Activated CD8-positive, alpha-beta memory T cell treated with anti-CD3 and anti-CD28 coated beads for 1 hour (primary cell): ENCODE measurements at places on chromosomes 1 and 21.

DNA sequence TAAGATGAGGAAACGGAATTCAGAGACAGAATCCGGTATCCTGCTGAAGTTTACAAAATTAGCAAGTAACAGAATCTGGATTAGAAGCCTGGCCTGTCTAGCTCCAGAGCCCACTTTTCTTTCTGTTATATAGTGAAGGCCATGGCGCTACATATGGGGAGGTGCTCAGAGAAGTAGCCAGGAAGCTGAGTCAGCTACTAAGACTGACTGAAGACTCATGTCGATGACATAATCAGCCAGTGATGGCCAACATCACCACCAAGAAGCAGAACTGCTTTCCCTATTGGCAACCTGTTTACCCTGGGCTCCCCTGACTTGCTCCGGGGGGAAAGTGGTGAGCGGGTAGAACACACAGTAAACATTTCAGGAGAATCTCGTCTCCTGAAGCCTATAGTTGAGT is 18.8 kb downstream of the LRRC52 start:
- no peak for DNase-seq

DNA sequence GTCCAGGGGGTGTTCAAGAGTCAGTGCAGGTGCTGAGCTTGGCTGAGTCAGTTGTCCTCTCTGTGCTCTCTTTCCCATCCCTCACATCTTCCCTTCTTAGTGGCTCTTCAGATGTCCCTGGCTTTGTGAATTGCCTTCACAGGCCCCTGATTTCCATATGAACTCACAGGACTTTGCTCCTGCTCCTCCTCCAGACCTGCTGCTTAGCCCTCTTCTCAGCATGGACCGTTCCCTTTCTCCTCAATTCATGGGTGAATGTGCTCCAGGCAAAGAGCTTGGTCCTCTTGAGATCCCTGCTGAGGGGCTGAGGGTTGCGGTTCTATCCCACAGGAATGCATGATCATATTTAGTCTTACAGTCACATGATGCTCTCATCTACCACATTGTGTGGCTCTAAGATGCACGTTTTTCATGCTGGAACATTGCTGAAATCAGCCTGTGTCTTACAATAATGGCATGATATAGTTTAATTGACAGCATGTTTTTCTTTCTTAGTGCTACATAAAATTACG is 30.5 kb downstream of the CACNA1E start:
- DNase-seq, result no peak

- DNase-seq, result no peak
These were observed 70.3 kb downstream of the SIM2 start for GRCh38 chr21:36769051-36769839.

DNA sequence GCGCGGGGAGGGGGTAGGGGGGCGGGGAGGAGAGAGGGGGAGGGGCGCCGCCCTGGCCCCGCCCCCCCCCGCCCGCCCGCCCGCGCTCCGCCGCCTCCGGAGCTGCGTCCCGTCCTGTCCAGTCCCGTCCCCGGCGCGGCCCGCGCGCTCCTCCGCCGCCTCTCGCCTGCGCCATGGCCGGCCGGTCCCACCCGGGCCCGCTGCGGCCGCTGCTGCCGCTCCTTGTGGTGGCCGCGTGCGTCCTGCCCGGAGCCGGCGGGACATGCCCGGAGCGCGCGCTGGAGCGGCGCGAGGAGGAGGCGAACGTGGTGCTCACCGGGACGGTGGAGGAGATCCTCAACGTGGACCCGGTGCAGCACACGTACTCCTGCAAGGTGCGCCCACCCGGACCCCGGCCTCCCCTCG is at the start of gene AGRN:
TSS of gene AGRN (plus strand) at position 121 of the 405 bp plus-strand sequence. CDS start at position 174, 53 bp downstream.
- no peak for DNase-seq

- no peak for DNase-seq
These were observed 835 bp upstream of the TSPAN2 start for GRCh38 chr1:115090186-115090490.

DNA sequence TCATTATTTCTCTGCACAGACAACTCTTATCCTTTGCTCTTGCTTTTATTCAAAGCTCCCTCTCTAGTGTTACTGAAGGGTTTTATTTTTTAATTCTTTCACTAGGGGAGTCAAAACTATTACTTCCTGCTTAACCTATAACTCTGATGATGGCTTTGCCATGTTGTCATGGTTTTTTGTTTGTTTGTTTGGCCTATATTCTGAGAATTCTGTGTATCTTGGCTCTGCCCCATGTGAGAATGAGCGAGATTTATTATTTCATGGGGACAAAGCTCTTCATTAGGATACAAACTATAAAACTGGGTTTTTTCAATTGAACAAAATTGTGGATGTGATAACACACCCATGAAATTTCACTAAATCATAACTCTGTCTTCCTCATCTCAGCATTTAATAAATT is 190.5 kb upstream of the C1orf105 start:
- DNase-seq, result no peak

- no peak for DNase-seq
These were observed 10.5 kb downstream of the RASSF5 start for GRCh38 chr1:206517784-206518183.

DNA sequence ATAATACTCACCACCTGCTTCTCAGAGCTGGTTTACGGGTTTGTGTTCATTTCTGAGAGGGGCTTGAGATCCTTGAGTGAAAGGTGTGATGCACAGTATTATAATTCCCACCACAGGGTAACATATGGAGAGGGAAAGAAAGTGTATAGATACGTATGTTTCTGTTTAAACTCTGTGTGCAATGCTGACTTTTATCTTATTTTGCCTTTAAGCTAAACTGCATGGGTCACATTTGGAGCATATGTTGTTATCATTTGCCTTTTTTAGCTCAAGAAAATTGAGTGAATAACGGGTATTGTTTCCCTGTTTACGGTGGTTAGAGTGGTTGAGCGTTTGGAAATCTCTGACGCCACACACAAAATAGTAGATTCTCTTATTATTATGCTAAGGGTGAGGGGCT is 191.1 kb upstream of the NFIA start:
- DNase-seq, result no peak

DNA sequence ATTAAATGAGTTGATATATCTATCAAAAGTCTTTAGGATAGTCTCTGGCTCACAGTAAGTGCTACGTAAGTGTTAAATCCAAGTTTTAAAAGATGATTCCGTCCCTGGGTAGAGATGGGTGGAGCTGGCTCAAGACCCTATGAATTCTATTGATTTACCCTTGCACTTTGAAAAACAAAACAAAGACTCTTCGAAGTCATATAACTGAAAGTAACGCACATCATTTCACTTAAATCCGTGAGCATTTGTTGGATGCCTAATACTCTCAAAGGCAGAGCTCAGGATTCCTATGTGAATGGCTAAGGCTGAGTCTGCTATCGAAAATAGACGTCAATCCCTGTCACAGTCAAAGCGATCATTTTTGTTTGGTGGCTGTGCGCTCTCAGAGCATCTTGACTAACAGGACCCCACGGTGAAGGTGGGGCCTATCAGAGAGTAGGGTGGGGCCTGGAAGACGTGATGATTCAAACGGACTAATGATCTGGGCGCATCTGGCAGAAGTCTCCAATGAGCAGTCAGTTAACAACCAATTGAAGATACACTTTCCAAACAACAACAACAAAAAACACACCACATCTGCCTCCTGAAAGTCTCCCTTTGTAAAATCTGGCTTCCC is 1.2 kb upstream of the NUCKS1 start:
- DNase-seq, result no peak

DNA sequence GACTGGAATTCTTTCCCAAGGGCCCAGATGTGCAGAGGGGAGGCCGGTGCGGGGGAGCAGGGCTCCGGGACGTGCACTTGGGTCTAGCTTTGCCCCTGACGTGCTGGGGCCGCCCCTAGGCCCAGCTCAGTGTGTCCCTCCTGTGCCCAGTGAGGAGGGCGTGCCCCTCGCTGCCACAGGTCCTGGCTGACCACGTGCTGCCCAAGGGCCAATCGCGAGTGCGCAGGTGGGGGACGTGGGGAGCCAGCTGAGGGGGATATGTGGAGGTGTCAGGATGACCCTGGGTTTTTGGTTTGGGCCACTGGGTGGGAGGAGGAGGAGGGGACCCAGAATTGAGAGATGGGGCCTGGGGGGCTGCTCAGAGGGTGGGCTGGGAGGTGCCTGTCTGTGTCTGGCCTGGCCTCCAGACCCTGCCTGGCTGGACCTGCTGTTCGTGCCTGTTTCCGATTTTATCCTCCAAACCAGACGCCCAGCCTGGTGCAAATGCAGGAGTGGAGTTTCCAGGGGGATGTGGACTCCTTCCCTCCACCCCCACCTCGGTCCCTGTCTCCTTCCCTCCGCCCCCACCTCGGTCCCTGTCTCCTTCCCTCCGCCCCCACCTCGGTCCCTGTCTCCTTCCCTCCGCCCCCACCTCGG is 6.1 kb upstream of the RNF223 start:
- DNase-seq, result no peak

GRCh38 chr21:36858320-36858957 is 108.0 kb downstream of the HLCS start:
- no peak for DNase-seq

GRCh38 chr1:44632598-44632997 is 41.7 kb downstream of the TMEM53 start:
- no peak for DNase-seq

- DNase-seq, result no peak
These were observed 192.2 kb downstream of the ROR1 start for GRCh38 chr1:63966016-63966415.

DNA sequence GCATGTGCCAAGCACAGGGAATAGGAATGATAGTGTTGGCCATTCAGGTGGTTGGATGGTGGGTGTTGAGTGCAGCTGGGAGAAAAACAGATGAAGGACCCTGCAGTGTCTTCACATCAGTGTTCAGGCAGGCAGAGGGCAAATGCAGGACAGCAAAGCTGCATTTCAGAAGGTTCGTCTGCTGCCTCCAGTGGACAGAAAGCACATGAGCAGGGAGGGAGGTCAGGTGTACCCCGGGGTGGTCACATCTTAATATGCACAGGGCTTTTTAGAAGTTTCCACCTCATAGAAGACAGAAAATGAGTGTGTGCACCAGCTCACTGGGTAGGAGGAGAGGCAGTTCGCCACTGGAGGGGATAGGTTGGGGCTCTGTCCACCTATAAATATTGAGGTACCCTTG is 184.9 kb downstream of the SLC35F3 start:
- no peak for DNase-seq

GRCh38 chr1:52102336-52103013 is 39.4 kb upstream of the ZFYVE9 start:
- DNase-seq, result no peak

DNA sequence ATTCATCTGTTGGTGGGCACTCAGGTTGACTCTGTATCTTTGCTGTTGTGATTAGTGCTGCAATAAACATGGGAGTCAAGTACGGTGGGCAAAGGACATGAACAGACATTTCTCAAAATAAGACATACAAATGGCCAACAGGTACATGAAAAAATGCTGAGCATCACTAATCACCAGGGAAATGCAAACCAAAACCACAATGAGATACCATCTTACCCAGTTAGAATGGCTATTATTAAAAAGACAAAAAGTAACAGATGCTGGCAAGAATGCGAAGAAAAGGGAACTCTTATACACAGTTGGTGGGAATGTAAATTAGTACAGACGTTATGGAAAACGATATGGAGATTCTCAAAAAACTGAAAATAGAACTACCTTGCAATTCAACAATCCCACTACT is 98.9 kb downstream of the TMEM53 start:
- DNase-seq, result no peak

GRCh38 chr21:43902441-43902840 is 37.4 kb downstream of the AGPAT3 start:
- no peak for DNase-seq
